ENCODE measurements at places on chromosomes 1 and 21.

GRCh38 chr1:163509114-163509513 is 187.4 kb downstream of the NUF2 start:
- no peak for DNase-seq

GRCh38 chr1:33656467-33657005 is 184.1 kb downstream of the ZSCAN20 start:
- no peak for DNase-seq

- DNase-seq: no peak
Measured at GRCh38 chr1:43986712-43987111, 4.7 kb upstream of the CCDC24 start.

DNA sequence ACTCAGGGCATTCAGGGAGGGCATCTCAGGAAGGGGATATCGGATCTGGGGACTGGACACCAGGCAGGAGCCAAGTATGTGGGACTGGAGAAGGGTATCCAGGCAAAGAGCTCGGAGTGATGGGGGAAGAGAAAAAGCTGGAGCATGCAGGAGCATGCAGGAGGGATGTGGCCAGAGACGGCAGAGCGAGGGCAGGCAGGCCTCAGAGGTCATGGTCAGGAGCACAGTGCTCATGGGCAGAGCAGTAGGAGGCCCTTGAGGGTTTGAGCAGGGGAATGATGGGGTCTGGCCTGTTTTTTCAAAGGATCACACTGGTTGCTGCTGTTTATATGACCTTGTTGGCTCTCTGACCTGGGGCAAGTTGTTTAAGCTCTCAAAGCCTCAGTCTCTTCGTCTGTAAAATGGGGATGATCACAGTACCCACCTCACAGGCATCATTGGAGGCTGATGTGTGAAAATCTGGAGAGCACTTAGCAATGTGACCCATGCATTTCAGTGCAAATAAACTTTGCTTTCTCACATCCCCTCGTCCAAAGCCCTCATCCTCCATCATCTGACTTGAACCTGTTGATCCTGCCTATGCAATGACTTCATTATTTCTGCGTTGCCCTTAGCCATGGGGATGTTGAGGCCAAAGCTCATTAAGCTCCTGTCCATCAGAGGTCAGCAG is 273.1 kb downstream of the MATN1 start:
- DNase-seq: no peak

GRCh38 chr21:25891596-25891995 is 156.8 kb downstream of the GABPA start:
- no peak for DNase-seq

DNA sequence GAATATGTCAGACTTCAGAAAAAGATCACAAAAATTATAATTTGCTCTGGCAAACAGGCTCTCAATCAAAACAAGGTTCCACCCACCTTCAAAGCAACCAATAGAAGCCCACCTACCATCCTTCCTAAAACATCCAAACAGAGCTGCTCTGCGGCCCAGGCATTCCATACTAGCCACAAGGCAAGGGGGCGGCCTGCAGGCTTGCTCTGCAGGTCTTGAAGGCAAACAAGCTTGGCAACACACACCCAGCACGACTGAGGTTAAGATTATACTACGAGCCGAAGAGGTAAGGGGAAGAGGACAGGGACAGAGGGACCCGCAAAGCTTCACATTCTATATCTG is 207.3 kb downstream of the SLC45A1 start:
- DNase-seq: no peak

GRCh38 chr1:235073331-235073967 is 55.2 kb downstream of the TOMM20 start:
- peak; percentile 85 for DNase-seq

GRCh38 chr1:202890392-202890791 is 1.4 kb upstream of the RABIF start:
- DNase-seq: no peak

DNA sequence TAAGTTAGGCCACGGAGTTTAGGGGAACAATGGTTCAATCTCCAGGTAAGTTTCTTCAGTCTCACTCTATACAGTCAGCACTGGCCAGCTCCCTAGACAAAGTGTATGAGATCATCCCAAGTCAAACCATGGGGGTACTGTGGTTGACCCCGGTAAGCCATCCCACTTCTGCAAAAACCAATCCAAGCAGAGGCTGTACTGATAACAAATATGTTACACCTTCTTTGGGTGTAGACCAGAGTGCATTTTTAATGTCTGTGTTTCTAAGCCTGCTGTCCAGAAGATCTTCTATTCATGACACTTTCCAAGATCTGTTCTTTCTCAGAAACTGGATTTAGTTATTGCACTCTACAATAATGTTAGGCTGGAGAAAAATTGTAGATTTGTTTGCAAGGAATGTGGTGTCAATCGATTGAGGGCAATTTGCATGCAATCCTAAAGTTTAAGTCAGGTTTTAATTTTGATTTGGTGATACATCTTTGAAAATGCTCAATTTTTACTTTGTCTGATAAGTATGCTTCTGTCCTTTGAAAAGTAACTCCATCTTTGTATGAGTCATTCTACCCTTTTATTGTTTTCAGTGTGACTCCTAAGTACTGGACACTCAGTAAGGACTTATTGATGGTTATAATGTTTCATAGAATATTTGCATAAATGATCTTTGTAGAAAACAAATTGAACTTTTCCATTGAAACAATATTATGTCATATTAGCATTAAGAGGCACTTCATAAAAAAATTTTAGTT is 152.4 kb downstream of the HLX start:
- DNase-seq: no peak

DNA sequence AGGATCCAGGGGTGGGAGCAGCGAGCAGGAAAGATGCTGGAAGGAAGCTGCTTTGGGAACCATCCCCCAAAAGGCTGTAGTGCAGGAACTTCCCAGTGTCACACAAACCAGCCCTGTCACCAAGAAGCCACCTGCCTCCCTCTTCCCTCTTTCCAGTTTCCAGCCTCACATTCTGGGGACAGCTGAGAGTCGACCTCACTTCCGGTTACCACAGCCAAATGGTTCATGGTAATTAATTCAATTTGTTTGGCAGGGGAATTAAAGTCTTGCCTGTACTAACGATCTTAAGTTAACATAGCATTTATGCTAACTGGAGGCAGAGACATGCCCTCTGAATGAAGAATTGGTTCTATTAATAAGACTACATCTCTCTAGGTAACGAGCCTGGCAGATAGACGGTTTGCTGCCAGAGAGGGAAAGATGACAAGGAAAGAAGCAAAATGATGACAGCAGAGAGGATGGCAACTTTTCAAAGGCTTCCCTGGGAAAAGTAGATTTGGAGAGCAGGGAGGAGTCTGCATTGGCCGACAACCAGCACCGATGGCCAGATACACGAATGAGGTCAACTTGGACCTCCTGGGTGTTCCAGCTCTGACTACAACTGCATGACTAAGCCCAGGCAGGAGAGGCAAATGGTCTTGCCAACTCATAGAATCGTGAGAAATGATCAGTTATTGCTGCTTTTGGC is 64.1 kb downstream of the TMCO4 start:
- DNase-seq: no peak

DNA sequence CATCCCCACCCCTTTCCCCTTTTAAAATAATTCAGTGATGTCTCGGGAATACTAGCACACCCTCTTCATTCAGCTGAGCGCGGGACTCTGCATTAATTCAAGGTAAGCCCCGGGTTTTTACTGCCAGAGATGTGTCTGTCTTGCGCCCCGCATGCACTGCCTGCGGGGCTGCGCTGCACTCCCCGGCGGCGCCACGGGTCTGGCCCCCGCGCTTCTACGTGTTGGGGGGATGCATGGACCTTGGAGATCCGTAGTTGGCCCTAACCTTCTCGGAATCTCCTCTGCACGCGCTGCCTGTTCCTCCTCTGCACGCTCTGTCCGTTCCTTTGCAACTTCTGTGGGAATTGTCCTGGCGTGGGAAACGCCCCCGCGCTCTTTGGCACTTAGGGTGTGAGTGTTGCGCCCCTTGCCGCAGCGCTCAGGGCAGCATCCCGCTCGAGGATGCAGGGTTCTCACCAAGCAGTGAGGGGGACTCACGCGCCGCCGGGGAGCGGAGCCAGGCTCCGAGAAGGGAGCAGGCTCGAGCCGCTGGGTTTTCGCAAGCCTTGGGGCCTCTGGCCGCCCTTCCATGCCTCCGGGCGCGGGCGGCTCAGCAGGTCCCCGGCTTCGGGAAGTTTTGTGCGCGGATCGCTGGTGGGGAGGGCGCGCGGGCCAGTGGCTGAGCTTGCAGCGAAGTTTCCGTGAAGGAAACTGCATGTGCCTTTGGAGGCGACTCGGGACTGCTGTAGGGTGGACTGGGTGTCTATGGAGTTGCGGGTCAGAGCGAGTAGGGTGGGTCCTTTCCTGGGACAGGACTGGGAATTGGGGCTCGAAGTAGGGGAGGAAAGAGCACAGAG is 165.1 kb upstream of the CACNA1E start:
- no peak for DNase-seq

DNA sequence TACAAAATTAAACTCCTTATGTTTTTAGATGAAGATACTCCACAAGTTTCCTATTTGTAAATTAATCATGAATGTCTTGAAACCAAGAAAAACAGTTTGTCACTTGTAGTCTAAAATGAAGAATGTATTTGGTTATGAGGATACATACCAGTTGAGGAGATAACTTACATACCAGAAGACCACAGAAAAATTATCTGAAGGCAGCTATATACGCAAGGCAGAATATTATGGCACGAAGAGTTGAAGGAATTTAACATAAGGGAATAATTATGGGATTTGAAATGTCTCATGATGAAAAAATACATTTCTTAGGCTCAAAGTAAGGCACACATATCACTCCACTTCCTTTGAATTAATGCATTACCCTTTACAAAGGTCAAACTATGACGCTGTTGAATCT is 73.3 kb downstream of the IFI44 start:
- no peak for DNase-seq

GRCh38 chr1:206116191-206116872 is 856 bp downstream of the AVPR1B start:
- DNase-seq: no peak

- DNase-seq: no peak
Measured at GRCh38 chr21:31235671-31236450, 108.2 kb downstream of the TIAM1 start.

DNA sequence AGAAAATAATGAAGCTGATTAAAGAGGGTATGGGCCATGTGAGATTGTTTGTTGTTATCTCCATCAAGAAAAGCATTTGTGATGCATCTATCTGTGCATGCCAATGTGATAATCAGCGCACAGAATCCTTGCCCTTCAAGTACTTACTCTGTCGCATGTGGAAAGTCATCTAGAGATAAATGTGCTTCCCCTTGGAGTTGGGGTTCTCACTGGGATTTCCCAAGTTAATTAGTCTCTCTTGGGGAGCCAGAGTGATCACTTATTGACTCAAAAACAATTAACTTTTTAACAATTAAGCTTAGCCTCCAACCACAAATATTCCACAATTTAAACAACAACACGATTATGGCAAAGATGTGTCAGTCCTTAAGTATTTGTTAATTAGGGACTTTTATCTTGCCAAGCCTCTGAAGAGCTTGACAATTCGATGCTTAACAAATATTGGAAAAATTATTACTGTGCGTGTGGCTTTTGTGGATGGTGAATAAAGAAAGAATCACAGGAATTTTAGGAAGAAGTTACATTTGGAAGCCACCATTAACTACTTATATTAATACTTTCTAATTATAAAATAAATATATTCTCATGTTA is 17.5 kb downstream of the RHOU start:
- no peak for DNase-seq

- DNase-seq: peak; percentile 66
Measured at GRCh38 chr1:27341525-27342252, at the start of gene SYTL1. SYTL1 (plus strand) TSS chr1:27342022; CDS start chr1:27345335, 3,313 bp downstream.

DNA sequence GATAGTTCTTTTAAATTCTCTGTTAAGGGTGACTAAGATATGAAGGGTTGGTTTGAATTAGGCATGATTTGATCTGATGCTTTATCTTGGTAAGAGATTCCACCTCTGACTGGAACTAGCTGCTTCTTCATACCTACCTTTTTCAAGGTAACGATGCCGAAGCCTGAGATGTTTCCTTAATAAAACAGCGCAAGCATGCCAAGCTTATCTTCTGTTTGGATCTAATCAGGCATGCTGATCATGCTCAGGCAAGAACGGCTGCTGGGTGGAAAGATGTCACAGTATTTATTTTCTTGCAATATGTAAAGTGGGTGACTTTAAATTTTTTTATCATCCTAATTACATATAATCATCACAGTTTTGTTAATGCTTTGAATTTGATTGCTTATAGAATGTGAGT is 148.7 kb downstream of the ADGRL2 start:
- DNase-seq: no peak

All from CD14-positive monocyte (primary cell).